NCI-H526 (cell line): ENCODE measurements at places on chromosomes 16 and 17.
A peak's percentile ranks its signal among the peaks of the same experiment; 100 is the strongest.

GRCh38 chr17:77872714-77873499 lies 85.6 kb upstream of the TNRC6C start:
- DNase-seq = no peak

GRCh38 chr17:78718575-78719208 lies 63.4 kb downstream of the CYTH1 start:
- DNase-seq = no peak

GRCh38 chr17:35700150-35700549 lies 31.3 kb upstream of the RASL10B start:
- no peak for DNase-seq

- DNase-seq = no peak
Measured at GRCh38 chr16:69619514-69619913, 53.7 kb downstream of the NFAT5 start.

- DNase-seq = no peak
Measured at GRCh38 chr16:79609861-79610260, 9.3 kb upstream of the MAF start.

GRCh38 chr16:85571563-85571812 lies 41.6 kb upstream of the GSE1 start:
- no peak for DNase-seq

DNA sequence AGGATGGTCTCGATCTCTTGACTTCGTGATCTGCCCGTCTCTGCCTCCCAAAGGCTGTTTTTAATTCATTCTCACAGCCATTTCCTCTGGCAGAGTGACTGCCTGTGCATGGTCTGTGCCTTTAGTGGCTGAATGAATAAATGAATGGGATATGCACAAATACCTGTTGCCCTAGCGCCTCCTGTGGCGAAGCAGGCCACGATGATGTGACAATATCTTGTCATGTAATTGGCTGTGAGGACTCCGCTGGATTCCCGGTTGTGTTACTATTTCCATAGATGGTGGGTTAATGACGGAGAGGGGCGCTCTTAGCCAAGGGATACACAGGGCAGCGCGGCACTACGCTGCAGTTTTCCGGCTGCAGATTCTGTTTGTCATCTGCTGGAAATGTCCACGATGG lies 26.8 kb upstream of the ENDOV start:
- peak; percentile 21 for DNase-seq

DNA sequence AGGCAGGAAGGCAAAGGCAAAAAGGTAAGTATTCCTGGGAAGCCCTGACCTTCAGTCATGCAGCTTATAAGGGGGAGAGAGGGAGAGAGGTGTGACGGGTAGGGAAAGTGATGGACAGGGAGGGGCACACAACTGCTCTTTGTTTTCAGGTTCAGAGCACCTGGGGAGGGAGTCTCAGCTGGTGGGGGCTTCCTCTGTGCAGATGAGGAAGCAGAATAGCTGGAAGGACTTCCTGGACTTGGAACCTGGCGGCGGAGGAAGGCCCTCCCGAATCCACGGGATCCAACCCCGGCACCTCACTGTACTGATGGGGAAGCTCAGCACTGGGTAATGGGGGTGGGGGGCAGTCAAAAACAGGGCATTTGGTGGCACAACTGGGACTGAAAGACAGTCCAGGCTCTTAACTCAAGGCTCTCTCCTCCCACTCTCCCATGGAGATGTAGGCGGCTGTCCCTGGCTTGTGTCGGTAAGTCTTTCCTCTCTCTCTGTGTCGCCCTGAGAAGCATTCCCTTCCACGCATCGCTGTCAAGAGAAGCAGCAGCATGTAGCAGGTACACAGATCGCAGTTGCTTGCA lies 11.9 kb upstream of the PITPNM3 start:
- DNase-seq = peak; percentile 20

GRCh38 chr16:56281249-56281805 lies 90.0 kb downstream of the GNAO1 start:
- peak; percentile 5 for DNase-seq

DNA sequence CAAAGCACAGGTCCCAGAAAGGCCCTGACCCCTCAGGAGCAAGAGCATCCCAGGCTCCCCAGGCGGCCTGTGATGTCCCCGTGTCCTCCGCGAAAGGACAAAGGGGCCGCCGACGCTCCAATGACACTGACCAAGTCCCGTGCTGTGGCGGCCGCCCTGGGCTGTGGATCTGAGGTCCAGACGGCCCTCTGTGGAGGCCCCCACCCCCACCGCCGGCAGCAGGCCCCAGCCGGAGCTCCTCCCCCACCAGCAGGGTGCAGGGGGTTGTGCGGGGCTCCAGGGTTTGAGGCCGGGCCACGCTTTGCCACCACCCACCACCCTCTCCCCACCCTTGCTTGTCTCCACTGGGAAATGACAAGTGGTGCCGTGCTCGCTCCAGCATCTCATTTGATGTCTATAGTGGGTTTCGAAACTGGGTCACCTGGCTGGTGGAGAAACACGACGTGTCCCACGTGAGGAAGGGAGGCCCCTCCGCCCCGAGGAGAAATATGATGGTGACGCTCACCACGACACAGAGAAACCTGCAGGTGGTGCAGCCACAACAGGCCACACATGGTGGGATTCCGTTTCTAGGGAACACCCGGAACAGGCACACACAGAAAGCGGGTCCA lies 31.2 kb upstream of the ZNF469 start:
- DNase-seq = no peak

DNA sequence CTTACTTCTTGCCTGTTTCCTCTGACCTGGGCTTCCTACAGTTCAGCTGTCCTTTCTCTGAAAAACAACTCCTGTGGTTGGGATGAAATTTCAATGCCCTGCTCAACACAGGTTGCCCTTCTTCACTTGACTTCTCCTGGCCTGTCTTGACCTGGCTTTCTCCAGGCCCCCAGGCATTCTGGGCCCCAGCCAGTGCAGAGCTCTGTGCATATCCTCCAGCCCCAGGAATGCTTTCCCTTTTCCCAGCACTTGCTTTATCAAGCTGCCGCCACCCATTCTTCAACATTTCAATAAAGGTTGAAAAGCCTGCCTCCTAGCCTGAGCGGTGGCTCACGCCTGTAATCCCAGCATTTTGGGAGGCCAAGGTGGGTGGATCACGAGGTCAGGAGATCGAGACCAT lies 10.8 kb downstream of the ODAD4 start:
- DNase-seq = no peak

- DNase-seq = no peak
Measured at GRCh38 chr16:54116124-54116655, 170.4 kb downstream of the IRX3 start.

DNA sequence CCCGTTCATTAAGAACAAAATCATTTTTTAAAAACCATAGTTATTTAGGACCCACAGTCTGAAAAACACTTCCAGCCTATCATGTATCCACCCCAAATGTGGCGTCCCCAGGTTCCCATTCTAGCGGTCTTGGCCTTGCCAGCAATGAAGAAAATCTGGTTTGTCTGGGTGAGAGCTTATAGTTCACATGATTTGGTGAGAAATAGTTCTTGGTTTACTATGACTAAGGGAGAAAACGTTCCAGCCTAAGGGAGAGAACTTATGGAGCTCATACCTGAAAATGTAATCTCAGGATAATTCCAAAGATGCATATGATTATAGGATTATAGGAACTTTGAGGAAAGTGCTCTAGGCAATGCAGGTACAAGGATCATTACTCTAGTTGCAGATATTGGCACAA lies 4.8 kb downstream of the MARVELD3 start:
- no peak for DNase-seq

DNA sequence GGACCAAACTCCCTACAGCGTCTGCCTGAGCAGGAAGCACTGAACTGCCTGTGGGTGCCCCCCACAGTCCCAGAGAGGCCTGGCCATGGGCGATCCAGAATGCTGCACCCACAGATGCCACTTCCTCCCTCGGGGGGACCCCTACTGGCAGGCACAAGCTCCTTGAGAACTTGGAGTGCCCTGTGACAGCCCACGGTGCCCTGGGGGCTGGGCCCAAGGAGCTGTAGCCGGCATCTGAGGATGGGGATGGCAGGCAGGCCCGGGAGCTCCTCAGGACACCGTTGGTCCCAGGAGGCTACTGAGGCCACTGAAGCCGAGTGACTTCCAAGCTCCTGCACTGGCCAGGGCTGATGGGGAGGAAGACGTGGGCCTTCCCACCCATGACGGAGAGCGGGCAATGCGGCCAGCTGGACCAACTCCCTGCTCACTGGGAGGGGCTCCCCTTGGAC lies 15.1 kb upstream of the RASD1 start:
- DNase-seq = no peak

- DNase-seq = no peak
Measured at GRCh38 chr17:45883063-45883462, 11.3 kb upstream of the MAPT start.

DNA sequence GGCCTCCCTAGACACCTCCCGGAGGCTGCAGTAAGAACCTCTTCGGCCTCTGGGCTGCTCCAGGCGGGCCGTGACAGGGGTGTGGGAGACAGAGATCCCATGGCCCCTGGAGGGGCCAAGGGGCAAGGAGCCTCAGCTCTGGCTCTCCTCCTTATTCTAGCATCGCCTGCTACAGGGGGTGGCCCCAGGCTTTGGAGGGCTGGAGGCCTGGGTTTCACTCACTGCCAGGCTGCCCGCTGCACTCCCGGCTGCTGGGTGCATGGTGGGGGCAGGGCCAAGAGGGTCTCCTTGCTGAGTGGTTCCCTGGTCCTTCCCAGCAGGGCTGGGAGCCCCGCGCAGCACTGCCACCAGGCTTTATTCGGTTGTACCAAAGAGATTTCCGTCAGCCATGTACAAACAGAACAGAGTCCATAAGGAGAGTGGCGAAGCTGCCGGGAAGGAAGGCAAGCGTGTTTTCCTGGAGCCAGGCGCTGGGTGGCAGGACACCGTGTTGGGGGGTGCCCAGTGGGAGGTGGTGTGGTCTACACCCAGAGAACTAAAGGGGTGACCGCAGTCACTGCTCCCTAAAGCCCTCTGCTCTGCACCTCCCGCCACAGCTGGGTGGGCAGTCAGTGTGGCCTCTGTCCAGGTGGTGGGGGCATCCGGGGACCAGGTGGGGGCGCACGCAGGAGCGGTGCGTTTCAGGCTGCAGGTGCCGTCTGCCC lies 2.0 kb downstream of the NPB start:
- no peak for DNase-seq

- DNase-seq = no peak
Measured at GRCh38 chr16:85157813-85158742, 45.8 kb upstream of the CIBAR2 start.

DNA sequence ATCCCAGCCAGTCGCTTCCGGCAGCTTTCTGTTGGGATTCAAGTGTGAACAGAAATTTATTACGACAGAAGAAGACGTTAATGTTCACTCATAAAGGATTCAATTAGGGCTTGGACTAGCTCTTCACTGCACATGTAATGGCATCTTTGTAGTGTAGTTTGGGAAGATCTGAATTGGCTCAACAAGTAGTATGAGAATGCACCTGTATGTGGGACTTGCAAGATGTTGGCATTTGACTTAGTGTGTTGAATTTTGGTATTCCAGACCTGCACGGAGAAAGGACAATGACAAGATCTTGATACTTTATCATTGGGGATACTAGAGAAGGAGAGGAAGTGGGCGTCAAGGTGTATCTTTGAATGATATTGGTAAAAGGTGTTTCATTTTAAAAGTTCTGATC lies 1.2 kb downstream of the PSMD11 start:
- DNase-seq = no peak

DNA sequence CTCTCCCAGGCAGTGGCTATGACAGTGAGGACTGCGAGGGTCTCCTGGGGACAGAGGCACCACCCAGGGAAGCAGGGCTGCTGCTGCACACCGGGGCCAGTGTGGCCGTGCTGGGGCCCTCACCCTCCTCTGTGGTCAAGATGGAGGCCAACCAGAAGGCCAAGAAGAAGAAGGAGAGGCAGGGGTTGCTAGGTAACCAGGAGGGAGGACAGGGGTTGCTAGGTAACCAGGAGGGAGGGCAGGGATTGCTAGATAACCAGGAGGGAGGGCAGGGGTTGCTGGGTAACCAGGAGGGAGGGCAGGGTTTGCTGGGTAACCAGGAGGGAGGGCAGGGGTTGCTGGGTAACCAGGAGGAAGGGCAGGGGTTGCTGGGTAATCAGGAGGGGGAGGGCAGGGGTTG lies 55.2 kb downstream of the ACTG1 start:
- no peak for DNase-seq

GRCh38 chr17:83183951-83184506 lies 104.6 kb downstream of the METRNL start:
- DNase-seq = no peak

DNA sequence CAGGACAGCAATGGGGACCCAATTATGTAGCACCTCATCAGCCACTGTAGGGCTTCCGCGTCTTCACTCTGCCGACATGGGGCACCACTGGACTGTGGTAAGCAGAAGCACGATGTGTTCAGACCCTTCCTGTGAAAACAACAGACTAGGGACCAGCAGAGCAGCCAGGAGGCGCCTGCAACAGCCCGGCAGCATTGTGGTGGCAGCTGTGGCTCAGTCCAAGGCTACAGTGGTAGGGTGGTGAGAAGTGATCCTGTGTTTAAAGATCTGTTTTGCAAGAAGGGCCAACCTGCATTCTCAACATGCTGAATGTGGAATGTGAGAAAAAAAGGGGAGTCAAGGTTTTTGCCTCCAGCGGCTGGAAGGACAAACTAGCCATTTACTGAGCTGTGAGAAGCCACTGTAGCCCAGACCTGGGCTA lies 80.8 kb downstream of the GAS7 start:
- no peak for DNase-seq

- peak; percentile 79 for DNase-seq
Measured at GRCh38 chr16:29809850-29810698, 1.9 kb upstream of the PRRT2 start.

DNA sequence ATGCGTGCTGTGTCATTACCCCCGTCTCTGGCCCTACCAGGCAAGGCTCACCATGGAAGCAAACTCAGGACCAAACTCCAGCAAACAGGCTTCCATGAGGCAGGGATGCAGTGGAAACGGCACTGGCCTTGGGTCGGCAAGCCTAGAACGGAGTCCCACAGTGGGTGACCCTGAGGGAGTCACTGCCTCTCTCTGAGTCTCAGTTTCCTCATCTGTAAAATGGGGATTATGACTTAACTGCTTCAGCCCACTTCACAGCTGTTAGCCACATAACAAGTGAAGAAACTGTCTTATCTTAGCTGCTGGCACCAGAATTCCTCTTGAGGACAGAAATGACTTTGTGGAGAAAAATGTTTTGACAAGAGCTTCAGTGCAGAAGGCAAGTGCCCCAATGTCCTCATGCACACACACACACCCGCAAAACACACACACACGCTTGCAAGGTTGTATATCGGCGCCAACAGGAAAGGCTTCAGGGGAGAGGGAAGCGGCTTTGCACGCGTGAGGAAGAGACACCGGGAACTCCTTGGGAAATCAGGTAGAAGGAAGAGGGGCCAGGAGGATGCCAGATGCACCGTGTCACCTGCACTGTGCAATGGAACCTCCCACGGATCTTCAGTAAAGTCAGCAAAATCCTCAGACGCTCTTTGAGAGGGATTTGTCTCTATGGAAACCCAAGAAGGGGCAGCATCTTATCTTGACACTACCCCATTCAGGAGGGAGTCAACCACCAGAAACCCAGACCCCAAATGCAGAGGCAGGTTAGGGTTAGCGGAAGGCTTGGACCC lies 53.7 kb downstream of the GSG1L start:
- DNase-seq = no peak

- DNase-seq = peak; percentile 56
Measured at GRCh38 chr17:10327640-10328039, 45.2 kb downstream of the MYH13 start.
